ENCODE measurements at places on chromosomes 5 and 9.

- DNase-seq = no peak
These were observed 511 bp upstream of the WDR41 start for GRCh38 chr5:77492653-77493000.

- peak; percentile 85 for DNase-seq
These were observed at the start of gene SLC27A4 for GRCh38 chr9:128339761-128340690. Gene SLC27A4 (plus strand): TSS chr9:128340527. CDS start chr9:128343133, 2,606 bp downstream.

DNA sequence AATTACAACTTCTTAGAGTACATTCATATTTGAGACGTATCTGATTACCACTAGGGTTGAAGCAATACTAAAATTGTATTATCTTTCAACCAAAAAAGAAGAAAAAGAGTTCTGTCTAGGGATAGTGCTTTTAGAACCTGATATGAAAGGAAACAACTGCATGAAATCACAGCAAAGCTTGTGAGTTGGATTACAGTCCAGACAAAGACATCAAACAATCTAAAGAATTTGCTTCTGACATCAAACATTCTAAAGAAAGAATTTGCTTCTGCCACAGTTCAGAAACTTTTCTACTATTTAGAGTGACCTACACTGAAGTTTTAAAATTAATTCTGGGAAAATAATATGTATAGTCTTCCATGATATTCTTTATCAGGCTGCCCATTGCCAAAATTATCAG, 1141.1 kb upstream of the ACO1 start:
- no peak for DNase-seq

DNA sequence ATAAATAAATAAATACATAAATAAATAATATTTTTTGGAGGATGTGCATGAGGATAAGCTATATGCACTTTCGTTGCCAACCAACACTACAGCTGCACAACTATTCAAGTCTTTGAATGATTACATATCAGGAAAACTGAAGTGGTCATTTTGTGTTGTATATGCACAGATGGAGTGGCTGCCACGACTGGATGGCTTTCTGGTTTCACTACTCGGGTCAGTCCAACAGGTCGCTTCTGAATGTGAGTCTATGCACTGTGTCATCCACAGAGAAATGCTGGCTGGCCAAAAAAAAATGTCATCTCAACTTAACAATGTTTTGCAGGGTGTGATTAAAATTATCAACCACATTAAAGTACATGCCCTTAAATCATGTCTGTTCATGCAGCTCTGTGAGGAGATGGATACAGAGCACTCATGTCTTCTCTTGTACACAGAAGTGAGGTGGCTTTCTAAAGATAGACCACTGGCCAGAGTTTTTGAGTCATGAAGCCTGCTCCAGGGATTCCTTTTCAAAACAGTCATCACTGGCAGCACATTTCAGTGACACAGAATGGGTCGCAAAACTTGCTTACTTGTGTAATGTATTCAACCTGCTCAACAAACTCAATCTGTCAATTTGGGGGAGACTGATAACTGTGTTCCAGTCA, 589.8 kb upstream of the CYLC2 start:
- DNase-seq = no peak

- DNase-seq = no peak
These were observed 19.1 kb downstream of the TRMO start for GRCh38 chr9:97903177-97903576.

DNA sequence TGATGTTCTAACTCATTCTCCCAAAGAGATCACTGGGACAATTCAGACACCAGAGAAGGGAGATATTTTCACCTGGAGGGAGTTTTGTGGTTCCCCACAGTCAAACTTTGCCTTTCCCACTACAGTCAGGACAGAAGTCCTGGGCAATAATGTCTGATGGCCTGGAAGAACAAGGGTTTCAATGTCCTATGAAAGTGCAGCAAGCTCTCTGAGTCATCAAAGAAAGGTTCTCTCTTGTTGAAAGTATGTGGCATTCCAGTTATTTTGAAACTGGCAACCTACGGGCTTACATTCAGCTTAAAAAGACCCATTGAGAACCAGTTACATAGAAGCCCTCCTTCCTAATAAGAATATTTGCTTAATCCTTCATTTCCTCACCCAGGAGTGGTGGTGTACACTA, 103.9 kb downstream of the INSYN2B start:
- no peak for DNase-seq

DNA sequence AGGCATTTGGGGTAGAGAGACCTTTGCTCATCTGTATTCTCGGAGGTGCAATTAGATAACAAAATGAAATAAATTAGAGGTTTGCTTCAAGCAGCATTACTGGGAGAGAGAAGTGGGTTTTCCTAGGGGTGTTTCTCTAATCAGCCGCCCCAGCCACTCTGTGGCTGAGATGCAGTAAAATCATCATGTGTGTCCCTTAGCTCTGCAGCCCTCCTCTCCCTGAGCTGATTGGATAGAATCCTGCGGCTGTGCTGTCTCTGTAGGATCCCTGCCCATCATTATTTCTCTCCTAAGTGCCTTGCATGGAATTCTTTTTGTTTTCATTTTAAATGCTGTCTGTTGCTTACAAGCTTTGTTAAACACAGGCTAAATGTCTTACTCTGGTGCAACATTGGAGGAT, 171.4 kb downstream of the SH3GL2 start:
- DNase-seq = no peak

DNA sequence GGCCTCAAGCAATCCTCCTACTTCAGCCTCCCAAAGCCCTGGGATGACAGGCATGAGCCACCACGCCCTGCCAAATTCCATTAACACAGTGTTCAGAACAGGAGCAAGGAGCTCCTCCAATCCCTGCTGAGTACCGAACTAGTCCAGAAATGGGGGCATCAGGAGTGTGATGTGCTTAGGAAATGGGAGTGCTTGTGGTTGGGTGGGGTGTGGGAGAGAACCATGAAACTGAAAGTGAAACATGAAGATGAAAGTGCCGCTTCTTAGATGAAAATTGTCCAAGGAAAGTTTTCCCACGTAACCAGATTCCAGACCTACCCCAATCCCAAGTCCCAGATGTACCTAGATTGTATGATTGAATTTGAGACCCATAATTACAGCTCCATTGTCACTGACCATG, 16.7 kb upstream of the ZNF131 start:
- no peak for DNase-seq

- DNase-seq = no peak
These were observed 311.9 kb upstream of the ANKH start for GRCh38 chr5:15183520-15183919.

GRCh38 chr5:9775339-9775738, 145.2 kb upstream of the TAS2R1 start:
- DNase-seq = no peak

DNA sequence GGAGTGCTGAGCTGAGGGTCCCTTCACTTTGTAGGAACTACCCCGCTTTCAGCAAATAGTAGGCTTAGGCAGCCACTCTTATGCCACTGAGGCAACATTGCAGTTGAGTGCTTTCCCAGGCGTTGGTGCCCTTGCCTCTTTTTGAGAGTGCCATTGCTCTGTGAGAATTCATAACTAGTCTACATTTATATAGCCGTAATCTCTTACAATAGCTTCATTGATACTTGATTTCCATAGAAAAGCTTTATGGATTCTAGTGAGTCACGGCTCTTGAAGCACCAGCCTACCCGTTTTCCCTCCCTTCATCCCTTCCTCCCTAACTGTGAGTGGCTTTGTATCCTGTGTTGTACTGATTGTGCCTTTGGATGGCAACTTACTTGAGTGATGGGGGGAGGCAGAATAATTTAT, 283.9 kb downstream of the AOPEP start:
- DNase-seq = no peak

- DNase-seq = no peak
These were observed 46.2 kb downstream of the RECK start for GRCh38 chr9:36082931-36083330.

- no peak for DNase-seq
These were observed 636 bp downstream of the PRDM12 start for GRCh38 chr9:130665029-130665430.

DNA sequence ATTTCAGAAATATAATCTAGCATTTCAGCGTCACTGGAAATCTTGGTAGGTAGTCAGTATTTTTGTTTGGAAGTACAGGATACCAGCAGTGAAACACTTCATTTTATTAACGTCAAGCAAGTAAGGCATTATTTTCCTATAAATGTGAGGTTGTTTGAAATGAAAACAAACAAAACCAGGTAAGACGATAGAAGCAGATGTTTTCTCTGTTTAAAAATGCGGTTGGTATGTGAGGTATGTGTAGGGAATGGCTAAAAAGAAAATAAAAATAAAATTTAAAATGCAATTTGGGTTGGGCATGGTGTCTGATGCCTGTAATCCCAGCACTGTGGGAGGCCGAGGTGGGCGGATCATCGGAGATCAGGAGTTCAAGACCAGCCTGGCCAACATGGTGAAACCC, 16.1 kb downstream of the GDA start:
- DNase-seq = no peak

DNA sequence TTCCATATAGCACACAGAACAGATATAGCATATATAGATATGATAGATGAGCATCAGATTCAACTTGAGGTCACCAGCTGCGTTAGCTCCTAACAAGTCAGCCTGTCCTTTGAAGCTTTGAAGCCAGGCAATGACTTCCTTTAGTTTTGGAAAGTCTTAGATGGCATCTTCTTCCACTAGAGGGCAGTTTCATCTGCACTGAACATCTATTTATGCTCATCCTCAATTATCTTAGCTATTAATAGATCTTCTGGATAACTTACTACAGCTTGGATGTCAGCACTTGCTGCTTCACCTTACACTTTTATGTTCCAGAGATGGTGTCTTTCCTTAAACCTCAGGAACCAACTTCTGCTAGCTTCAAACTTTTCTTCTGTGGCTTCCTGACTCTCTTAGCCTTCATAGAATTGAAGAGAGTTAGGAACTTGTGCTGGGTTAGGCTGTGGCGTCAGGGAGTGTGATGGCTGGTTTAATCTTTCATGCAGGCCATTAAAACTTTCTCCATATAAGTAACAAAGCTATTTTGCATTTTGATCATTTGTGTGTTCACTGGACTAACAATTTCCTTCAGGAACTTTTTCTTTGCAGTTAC, 1401.4 kb downstream of the EFNA5 start:
- no peak for DNase-seq

GRCh38 chr9:108001237-108001636, 511.7 kb upstream of the KLF4 start:
- no peak for DNase-seq

- DNase-seq = no peak
These were observed 1.6 kb upstream of the CFAP90 start for GRCh38 chr5:7852542-7852941.

DNA sequence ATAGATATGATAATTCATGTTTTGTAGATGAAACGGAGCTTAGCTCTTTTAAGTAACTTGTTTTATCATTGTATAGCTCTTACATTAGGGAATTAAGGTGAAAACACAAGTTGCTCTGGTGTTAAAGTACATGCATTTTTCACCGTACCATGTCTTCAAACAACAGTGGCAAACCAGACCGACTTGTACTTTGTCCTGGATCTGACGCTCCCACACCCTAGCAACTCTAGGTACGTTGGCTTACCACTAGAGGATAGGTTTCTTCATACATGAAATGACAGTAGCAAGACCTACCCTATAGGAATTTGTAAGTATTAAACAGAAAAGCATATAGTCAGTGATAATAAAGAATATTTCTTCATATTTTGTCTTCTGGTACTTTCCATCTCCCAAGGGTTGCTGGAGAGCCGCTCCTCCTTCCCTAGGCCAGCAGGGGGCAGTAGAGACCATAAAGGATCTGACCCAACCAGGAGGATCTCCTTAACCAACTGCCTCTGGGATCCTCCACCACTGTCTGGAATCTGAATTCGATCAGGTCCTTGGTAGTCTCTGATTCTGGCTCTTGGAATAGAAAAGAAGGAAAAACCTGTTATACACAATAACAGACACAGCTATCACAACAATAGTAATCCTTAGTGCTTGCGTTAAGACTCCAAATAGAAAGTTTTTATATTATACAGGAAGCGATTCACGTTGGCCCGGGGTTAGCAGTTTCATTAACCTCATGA, 136.7 kb downstream of the CAVIN4 start:
- DNase-seq = peak; percentile 72

- no peak for DNase-seq
These were observed 20.3 kb downstream of the TNPO1 start for GRCh38 chr5:72836810-72837209.

- DNase-seq = no peak
These were observed 3.8 kb upstream of the LCN1 start for GRCh38 chr9:135517407-135517822.

DNA sequence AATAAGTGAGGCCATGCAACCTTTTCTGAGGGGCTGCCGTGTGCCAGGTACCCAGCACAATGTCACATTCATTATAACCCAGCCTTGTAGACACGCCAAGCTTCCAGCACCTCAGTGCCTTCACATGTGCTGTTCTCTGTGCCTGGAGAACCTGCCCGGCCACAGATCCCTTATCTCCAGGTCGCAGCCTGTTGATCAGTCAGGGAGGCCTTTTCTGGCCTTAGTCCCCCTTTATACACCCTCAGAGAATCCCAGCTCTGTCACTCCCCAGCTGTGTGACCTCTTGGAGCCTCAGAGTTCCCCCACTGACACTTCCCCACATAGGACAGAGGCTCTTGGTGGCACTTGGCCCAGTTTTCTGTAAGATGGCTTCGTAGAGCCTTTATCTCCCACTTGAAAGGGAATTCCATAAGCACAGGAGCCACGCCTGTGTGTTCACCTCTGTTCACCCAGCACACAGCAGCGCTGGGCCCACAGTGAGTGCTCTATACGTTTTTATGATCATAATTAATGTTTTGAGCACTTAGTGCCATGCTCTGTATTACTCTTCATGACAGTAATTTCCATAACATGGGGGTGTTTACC, 38.7 kb downstream of the NEURL1B start:
- no peak for DNase-seq

- no peak for DNase-seq
These were observed 19.2 kb downstream of the DOCK2 start for GRCh38 chr5:169656125-169656901.

Data from NCI-H2171 treated with DMSO at 0.1 percent for 48 hours (cell line).